ENCODE measurements at places on chromosomes 7 and 10. TPM values are rescaled to one million over a fixed set of nuclear protein-coding genes. Genes with fewer than 3 reads are reported as not detected.

DNA sequence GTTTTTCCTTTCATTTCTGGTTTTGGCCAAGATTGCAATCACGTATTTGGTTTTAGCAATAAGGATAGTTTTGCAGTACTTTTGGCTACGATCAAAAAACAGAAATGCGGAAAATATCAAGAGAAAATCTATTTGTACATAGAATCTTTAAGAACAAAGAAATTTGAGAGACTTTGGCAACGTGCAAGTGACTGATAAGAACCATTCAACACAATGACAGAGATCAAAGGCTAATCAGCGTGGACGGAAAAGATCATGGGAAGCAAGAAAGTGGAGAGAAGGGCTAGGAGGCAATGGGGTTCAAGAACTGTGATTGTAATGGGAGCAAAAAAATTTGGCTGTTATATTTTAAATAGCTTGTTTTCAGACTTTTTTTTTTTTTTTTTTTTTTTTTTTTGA is 16.2 kb upstream of the LRRN3 start:
- DNase-seq, result no peak

The STAG3 gene
- 8.3 TPM for total RNA-seq

GRCh38 chr10:124086787-124087671 is 6.4 kb downstream of the CHST15 start:
- no peak for DNase-seq

GRCh38 chr7:155652156-155653114 is 8.0 kb downstream of the RBM33 start:
- peak; percentile 31 for DNase-seq

The PVRIG gene
- not detected for total RNA-seq

The SNX13 gene
- 18.5 TPM for total RNA-seq

GRCh38 chr10:60303778-60304177 is 85.9 kb downstream of the ANK3 start:
- DNase-seq, result no peak

The BICC1 gene
- 39.1 TPM for total RNA-seq

DNA sequence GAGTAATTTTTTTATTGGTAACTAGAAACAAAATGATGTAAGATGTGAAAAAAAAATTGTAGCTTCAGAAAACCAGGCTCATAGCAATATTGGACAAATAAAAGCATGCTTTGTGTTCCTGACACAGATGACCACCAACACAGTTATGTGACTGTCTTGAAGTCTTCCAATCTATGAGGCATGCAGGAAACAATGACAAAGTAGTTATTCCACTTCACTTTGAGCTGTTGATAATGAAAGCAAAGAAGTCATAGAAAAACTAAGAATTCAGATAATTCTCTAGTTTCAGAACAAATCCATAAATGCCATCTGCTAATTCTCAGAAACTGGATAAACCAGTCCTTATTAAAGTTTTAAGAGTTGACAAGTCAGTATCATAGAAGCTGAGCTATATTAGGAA is 378.4 kb upstream of the SEMA3D start:
- DNase-seq, result no peak

- peak; percentile 55 for DNase-seq
Observed at GRCh38 chr10:108591417-108591816, 1331.9 kb downstream of the XPNPEP1 start.
